ENCODE measurements at places on chromosomes 5 and 9.

DNA sequence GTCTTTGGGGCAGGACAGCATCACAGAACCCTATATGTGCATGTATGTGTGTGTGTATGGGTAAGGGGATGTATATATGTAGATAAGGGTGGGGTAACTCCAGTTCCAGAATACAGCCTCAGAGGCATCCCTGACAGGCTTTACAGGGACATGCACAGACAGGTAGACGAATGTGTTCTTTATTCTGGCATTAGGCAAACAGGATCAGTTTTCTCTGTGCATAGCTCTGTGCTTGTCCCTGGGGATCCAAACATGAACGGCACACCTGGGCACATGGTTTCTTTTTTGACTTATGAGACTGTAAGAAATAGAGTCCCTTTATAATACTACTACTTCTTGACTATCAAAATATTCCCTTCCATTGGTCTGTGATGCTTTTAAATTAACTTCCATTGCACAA lies 120.6 kb downstream of the TRIO start:
- no peak for DNase-seq

DNA sequence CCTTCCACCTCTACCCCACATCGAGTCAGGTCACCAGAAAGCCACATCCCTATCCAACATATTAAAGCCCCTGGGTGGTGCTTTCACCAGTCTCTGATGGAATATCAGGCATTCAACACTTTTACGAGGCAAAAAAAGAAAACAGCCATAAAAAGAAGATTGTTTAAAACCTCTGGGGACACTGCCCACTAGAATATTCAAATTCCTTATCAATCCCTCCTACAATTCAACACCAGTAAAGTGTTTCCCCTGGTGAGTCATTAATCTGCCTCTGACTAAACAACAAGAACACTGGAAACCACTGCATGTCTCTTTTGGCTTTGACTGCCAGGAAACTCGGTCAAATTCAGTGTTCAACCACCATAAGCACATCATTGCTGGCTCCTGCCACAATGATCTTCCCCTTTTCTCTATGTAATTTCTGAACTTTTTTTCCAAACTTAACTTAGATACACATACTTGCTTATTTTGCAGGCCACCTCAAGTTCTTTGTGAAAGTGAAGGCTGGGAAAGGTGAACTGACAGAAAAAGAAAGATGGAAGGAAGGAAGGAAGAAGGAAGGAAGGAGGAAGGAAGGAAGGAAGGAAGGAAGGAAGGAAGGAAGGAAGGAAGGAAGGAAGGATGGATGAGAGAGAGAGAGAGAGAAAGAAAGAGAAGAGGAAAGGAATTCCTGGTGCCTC lies 105.3 kb downstream of the PAX5 start:
- no peak for DNase-seq

DNA sequence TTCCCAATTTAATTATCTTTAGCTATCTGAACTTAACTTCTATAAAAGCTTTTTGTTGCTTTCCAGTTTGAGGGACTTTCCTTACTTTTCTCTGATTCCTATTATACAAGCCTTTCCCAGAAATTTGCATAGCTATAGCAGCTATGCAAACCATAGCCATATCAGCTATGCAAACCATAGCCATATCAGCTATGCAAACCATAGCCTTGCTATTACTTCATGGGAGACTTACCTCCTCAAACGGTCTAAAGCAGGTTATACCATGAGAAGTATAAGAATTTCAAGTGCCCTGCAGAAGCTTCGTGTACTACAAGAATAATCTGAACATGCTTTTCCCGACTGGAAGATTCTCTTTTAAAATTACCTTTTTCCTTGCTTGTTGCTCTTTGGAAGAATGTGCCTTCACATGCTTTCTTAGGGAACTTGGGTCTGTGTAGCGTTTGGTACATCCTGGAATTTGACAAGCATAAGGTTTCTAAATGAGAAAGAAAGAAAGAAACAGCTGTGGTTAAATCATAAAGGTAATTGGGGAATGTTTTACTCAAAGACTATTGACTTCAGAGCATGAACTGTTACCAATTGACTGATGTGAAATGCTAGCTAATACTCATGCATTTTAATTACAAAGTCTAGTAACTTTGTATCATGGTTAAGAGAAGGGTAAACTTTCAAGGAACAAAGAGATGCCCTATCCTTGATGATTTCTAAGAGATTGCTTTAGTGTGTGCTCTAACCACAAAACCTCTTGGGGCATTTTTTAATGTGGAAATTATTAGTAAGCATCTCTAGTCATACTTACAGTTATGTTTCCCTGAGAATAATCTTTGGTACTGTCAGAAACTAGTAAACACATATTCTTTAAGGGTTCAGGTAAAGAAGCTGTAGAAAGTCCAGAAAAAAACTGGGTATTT lies 367.6 kb downstream of the GLIS3 start:
- DNase-seq = no peak

GRCh38 chr9:119736491-119737454 lies 367.5 kb upstream of the BRINP1 start:
- DNase-seq = no peak

DNA sequence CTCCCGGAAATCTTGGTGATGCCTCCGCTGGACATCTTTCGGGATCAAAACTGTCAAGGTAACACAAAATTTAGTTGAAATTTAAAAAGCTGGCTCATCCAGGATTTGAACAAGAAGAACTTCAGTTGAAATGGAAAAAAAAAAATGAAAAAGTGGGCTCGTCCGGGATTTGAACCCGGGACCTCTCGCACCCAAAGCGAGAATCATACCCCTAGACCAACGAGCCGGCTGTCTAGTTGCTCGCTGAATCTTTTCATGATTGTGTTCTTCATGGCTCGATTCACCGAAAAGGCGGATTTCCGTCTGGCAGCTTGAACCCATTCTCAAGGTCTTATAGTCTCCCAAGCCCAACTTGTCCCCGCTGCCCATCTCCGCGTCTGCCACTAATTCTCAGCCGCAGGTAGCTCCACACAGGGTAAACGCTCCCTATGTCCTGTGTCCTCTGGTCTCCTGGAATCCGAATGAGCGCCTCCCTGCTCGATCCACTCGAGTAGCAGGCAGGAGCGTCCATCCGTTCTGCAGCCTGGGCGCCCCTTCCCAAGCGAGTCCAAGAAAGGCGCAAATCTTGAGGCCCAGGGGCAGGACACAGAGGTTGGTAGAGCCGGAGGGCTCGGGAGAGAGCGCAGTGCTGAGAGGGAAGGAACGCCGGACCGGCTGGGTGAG lies 16.2 kb downstream of the TRIM7 start:
- DNase-seq = peak; percentile 79

GRCh38 chr9:113584428-113585084 lies 121.0 kb downstream of the RGS3 start:
- no peak for DNase-seq

- no peak for DNase-seq
Measured at GRCh38 chr9:110782701-110783100, 114.1 kb downstream of the MUSK start.

- DNase-seq = no peak
Measured at GRCh38 chr9:105425816-105426433, 21.9 kb upstream of the FSD1L start.

- no peak for DNase-seq
Measured at GRCh38 chr5:62154758-62155157, 151.2 kb upstream of the KIF2A start.

DNA sequence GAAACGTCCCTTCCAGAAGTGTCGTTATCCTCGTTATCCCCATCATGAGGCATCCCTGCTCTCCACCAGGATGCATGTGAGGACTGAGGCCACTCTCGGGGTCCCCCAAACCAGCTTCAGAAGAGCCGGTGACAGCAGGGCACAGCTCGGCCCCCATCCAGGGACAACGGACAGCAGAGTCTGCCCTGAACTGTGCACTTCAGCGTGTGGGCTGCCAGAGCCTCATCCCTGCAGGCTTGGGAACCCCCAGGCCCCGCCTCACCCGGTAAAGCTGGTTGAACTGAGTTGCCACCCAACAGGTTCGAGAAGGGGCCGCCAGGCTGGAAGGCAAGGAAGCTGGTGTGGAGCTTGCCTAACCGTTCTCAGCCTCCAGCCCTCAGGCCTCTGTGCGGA lies 710 bp upstream of the CARD9 start:
- DNase-seq = no peak

GRCh38 chr9:6787793-6788161 lies 30.0 kb downstream of the KDM4C start:
- DNase-seq = no peak

- no peak for DNase-seq
Measured at GRCh38 chr5:124741711-124742496, 4.5 kb downstream of the ZNF608 start.

DNA sequence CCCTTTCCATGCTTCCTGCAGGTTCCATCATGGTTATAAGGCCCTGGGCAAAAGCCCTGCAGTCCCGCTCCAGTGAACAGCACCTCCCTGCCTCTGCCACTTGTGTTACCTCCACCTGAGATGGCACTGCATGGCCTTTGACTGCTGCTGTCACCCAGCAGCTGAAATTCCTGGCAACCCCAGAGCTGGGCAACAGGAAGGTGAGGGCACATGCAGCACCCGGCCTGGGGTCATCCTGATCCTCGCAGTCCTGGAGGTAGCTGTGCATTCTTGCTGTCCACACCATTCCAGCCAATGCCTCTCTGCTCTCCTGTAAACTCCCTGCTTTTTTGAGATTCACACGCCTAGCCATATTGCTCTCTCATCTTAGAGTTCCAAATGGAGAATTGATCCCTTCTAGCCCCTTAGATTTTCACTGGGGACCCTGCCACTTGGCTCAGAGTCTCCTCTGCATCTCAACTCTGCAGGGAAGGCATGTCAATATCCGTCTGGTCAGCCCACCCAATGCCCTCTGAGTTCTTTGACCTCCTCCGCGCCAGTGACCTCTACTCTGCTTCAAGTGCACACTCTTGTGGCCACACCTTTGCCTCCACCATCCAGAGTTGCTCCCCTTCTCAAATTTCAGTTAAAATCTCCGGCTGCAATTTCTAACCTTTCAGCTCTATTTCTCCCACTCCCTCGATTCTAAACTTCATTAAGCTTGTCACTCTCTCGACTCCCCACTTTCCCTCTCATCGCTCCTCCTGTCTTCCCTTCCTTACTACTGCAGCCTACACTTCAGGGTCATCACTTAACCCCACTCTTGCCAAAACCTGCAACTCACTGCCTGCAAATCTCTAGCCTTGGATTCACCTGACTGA lies 93.4 kb downstream of the ANKH start:
- DNase-seq = no peak

DNA sequence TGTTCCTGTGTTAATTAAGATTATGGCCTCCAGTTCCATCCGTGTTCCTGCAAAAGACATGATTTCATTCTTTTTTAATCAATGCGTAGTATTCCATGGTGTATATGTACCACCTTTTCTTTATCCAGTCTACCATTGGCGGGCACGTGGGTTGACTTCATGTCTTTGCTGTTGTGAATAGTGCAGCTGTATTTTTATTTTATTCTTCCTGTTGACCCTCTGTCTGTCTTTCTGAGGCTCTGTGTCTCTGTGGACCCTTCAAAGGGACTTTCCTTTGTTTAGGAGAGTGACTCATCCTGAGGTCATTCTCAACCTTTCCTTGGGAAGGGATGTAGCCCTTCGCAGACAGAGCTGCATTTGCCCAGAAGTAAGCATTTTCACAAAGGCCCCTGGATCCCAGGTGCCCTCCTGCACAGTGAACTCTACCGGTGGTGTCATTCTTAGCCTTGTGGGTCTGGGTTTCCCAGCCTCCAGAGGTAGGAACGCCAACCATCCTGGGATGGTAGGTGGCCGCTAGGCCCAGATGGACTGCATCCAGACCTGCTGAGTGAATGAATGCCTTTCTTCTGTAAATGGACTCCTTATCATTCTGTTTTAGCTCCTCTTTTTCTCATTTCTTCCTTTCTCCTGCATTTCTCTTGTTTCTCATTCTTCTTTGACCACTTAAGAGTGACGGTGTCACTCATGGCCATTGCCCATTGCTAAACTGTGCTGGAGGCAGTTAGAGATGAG lies 22.4 kb downstream of the TRIO start:
- DNase-seq = no peak

DNA sequence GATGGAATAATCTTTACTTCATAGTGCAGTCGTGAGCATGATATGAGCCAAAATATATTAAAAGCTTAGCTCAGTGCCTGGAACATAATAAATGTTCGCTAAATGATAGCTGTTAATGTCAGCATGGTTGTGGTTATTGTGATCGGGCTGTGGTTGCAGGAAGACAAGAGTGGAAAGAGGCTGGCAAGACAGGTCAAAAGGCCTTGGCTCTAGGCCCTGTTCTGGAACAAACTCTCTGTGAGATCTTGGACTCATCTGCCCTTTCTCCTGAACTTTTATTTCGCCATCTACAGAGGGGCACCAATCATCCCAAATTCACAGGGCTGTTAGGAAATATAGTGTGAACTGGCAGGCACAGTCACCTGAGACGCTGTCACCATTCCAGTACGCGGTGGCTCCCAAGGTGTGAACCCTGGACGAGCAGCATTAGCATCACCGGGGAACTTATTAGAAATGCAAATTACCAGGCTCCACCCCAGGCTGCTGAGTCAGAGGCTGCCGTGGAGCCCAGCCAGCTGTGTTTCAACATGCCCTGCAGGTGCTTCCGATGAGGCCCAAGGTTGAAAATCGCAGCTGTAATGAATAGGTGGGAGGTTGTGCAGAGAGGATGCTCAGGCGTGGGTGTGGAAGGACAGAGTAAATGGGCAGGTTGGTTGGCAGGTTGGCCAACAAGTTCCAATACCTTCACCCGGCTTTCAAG lies 50.2 kb upstream of the SAP30L start:
- DNase-seq = no peak

DNA sequence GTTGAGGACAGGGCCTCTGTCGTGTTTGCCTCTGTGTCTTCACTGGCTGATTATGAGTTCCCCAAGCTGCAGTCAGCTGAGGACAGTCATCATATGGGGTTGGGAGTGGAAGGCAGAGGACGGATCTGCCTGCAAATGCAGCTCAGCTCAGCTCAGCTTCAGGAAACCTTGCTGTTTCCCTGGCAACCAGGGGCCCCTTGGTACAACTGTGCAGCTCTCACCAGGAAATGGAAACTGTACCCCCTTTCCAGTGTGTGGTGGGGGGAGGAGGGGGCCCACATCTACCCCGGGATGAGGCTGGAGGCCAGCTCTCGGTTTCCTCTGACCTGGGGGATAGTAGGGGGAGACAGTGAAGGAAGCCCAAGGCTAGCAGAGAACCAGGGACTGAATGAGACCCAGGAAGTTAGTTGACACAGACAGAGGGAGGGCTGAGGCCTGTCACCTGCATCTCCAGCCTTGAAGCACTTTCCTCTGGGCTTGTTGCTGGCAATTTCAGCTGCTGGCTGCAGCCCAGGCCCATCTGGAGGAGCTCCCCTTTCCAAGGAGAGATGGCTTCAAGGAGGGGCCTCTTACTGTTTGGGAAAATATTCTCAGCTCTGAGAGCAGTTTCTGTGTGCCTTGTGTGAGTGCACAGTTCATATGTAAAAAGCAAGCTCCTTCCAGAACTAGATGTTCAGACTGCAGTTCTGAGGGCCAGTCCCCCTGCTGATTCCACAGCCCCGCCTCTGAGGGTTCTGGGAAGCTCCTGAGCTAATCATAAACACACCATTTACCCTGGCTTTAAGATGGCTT lies 6.9 kb downstream of the ANXA6 start:
- peak; percentile 49 for DNase-seq

GRCh38 chr9:108478431-108479332 lies 377.1 kb downstream of the ACTL7B start:
- no peak for DNase-seq

- no peak for DNase-seq
Measured at GRCh38 chr5:35771300-35771699, 85.4 kb upstream of the IL7R start.
